Stimulated activated CD4-positive, alpha-beta T cell treated with anti-CD3 and anti-CD28 coated beads, Interleukin-1b, Interleukin-23, amount 100 ng/mL, for 1 hour (primary cell): ENCODE measurements at places on chromosomes 6 and 20.

DNA sequence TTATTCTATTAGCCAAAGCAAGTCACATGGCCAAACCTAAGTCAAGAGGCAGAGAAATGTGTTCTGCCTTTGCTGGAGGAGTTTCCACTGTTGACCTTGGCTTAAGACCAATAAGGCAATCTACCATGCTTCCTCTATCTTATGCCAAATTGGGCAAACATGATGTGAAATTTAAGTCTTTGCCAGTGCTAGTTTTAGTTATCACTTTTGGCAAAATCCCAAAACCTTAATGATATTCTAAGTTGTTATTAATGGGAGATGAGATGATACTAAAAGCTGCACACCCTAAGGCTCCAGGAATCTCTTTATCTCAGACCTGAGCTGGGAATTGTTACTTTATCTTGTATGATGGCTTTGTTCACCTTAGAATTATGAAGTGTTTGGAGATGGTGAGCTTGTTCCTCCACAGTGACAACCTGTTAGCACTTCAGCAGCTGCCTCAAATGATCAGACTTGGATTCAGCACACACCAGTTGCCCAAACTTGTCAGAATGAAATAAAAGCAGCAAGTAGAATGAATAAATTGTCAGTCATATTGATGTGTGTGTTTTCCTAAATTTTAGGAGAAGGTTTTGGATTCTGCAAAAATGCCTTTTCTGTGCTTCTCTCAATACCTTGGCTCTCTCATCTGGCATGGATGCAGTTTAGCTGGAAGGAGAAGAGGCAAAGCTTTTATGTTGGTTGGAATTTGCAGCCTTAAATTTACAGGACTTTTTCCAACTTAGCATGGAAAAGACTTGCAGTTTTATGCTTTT is 49.3 kb downstream of the RIN2 start:
- no peak for DNase-seq

DNA sequence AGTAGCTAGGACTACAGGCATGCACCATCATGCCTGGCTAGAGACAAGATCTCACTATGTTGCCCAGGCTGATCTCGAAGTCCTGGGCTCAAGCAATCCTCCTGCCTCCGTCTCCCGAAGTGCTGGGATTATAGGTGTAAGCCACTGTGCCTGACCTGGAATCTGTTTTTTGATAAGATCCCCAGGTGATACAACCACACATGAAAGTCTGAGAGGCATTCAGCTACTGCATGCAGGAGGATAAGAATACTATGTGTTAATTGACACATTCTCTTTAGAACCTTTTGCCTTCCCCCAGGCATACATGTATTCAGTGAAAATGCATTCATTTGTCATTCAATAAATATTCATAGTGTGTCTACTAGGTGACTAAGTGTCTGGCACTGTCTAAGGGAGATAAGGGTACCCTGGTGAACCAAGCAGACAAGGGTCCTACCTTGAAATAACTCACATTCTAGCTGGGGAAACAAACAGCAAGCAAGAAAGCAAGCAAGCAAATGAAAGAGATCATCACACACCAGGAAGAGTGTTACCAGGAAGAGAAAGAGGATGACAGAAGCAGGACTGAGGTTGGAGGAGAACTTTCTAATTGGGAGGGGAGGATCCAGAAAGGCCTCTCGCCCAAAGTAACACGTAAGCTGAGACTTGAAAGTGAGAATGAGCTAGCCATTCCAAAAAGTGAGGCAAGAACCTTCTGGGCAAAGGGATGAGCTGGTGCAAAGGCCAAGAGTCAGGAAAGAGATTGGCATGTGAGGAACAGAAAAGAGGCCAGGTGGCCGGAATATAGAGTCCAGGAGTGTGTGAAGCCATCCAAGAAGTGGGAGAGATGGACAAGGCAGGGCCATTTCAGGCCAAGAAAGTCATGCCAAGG is 6.5 kb downstream of the GFOD1 start:
- no peak for DNase-seq

DNA sequence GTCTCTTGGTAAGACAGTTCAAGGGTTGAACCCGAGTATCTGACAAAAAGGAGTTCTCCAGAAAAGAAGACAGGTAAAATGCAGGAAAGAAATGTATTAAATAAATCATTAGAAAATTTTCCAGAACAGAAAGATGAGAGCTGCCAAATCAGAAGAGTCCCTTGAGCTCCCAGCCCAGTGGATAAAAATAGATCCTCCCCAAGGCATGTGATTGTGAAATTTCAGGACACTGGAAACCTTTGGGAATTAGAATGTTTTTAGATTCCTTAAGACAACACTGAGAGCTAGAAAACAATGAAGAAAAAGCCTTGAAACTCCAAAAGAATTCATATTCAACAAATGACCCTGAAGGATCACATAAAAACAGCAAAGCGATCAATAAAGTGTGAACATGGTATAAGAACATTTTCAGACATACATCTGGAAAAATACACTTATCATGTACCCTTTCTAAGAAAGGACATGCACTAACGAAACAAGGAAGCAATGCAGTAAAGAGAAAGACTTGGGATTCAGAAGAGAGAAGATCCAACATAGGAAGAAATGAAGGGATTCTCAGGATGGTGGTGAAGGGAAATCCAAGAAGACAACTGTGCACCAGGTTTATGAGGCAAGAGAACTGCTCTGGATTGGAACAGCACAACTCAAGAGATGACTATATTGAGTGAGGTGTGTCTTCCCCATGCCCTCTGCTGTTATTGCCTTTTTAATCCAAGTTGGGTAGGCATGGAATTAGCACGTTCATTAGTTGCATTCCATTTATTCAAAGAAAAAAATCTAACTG is 390.4 kb downstream of the SYNE1 start:
- DNase-seq, result no peak

DNA sequence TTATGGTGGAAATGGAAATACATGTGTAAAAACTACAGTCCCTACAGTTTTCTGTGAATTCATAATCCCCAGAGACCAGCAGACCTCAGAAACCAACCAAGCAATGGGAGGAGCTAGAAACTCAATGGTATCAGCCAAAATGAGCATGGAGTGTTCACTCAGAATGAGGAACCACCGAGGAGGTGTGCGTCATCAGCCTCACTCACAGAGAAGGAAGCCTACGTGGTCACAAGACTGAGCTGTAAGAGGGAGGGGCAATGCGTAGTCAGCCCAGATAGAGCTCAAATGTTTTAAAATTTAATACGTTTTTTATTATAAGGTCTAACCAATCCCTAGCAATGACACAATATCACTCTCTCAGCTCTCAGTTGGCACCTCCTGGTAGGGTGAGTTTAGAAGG is 17.4 kb downstream of the MYLK4 start:
- no peak for DNase-seq

DNA sequence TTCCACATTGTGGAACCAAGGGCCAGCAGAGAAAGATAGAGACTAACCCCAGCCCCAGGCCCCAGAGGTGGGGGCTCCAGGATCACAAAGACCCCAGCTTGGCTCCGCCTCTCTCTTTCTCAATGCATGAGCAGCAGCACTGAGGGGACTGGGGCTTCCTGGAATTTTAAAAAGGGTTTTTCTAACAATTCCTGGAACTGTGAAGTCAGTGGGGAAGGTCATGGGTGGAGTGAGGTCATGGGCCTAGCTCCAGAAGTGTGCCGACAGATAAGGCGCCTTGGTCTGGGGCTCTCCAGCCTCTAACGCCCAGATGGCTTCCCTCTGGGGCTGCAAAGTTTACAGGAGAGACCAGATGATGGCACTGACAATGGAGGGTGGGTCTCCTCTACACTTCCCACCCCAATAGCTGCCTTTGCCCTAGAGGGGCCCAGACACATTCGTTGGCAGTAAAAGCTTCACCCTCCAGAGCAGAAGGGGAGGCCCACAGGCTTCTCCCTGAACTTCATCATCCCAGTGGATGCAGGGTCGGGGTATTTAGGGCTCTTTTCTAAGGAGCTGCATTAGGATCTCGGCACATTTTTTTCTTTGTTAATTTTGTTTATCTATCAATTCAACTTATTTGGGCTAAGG is 46.9 kb upstream of the CD93 start:
- DNase-seq, result no peak

- no peak for DNase-seq
These were observed 4.0 kb downstream of the NTSR1 start for GRCh38 chr20:62712606-62713005.

- no peak for DNase-seq
These were observed 14.6 kb upstream of the CDK5RAP1 start for GRCh38 chr20:33415948-33416347.

DNA sequence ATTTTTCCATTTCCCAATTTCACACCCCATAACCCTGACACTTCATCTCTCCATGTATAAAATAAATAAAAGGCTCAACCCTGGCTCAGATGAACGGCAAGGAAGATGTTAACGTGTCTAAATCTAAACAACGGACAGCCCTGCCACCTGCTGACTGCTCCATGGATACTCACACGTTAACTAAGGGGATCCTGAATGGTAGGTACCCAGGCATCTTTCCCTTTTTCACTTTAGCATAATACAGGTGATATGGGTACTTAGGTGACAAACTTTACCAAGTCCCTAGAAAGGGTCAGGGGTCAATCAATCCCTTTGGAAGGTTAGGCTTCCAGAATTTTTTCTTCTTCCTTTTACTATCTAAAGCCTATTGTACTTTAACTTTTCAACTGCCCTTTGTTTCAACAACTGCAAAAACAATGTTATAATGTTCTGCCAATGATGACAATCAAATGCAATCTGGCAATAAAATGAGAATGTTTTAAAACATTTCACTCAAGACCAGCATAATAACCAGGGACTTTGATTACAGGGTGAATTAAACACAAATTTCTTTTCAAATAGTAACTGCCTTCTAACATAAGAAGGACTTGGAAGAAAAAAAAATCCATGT is 52.4 kb upstream of the IPCEF1 start:
- DNase-seq, result no peak

- no peak for DNase-seq
These were observed 3.0 kb downstream of the CD83 start for GRCh38 chr6:14120546-14120945.

- DNase-seq, result no peak
These were observed 6.6 kb downstream of the MOG start for GRCh38 chr6:29663300-29664042.

- no peak for DNase-seq
These were observed 66.3 kb downstream of the MAP7 start for GRCh38 chr6:136483906-136484305.

DNA sequence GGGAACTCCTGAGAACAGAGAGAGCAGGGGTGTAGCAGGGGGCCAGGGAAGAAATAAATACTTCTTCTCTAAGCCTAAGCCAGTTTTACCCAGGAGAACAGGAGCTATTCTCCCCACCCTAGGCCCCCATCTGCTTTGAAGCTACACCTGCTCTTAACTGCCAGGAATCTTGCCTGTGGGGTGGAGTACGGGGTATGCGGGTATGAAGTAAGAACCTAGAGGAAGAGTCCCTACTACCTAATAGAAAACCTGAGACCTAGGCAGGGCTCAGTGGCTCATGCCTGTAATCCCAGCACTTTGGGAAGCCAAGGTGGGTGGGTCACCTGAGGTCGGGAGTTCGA is 1.5 kb downstream of the SLC29A1 start:
- DNase-seq, result no peak

DNA sequence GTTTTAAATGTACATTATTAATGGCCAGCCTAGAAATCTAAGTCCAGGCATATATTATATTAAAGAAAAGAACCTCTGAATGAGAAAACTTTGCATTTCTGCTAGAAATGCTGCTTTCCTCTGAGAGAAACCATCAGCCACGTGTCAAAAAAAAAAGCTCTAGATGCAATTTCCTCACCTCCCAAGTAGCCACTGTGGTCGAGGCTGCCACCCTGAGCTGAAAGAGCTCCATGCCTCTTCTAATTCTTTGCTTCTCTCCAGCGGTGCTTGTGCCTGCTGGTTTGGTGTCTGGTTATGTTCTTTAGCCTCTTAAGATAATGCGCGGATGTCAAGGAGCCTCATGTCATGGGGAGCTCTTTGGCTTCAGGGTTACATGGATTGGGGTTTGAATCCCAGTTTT is 316.0 kb downstream of the TFAP2C start:
- no peak for DNase-seq

DNA sequence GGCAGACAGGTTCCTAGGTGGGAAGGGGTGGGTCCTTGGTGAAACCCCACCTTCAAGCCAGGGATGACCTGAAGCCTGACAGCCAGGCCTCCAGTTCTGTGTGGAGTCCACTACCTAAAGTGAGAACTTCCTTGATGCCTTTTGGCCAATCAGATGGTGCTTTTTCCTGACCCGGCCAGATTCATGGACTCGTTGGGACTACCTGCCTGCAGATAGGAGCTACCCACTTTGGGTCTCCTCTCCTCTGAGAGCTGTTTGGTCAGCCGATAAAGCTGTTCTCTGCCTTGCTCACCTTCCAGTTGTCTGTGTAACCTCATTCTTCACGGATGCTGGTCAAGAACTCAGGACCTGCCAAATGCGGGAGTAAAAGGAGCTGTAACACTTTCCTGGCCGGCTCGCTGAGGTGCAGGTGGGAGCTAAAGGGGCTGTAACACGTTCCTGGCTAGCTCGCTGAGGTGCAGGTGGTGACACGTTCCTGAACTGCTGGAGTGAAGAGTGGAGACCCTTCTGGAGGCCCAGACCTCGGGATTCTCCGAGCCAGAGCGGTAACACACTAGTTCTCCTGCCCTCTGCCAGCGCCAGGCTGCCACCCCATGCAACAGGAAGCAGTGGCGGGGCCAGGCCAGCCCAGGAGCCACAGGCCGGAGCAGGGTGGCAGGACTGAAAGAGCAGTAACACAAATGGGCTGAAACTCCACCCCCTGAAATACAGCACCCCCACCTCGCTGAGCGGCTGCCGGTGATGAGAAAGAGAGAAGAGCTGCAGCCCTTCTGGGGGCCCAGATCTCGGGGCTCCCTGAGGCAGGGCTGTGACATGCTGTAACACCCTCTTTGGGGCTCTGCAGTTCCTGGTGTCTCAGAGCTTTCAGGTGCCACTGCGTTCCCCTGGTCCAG is 13.6 kb upstream of the DBNDD2 start:
- DNase-seq, result no peak

GRCh38 chr6:27502508-27503435 is 29.9 kb upstream of the ZNF184 start:
- peak; percentile 57 for DNase-seq

DNA sequence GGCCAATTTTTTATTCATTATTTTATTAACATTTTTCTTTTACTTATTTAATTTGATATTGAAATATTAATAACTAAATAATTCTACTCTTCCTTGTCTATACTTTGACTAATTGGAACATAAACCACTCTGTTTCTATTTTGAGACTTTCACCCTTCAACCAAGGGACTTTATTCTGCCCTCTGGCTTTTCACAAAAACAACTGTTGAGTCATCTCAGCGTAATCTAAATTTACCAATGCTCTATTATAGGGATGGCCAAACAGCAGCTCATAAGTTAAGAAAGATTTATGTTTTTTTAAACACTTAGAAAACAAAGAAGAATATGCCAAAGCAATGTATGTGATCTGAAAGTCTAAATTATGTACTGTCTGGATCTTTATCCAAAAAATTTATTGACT is 46.7 kb downstream of the DOP1A start:
- no peak for DNase-seq

DNA sequence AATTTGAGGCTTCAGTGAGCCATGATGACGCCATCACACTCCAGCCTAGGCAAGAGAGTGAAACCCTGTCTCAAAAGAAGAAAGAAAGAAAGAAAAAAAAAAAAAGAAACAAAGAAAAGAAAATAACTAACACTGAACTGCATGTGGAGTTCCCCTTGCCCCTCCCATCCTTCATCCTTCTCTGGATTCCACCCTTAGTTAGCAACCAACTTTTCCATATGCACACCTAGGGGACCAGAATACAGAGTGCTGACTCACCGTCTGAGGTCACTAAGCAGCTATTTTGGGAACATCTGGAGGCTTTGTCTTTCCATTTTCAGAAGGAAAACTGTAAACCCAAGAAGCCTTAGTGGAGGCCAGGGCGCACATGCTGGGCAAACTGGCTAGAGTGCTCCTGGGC is 257.4 kb downstream of the MAFB start:
- DNase-seq, result no peak

- DNase-seq, result no peak
These were observed 195.3 kb downstream of the SLC24A3 start for GRCh38 chr20:19407736-19408135.
